Aorta (tissue), 5 donors: ENCODE measurements at places on chromosomes 13 and 19.

DNA sequence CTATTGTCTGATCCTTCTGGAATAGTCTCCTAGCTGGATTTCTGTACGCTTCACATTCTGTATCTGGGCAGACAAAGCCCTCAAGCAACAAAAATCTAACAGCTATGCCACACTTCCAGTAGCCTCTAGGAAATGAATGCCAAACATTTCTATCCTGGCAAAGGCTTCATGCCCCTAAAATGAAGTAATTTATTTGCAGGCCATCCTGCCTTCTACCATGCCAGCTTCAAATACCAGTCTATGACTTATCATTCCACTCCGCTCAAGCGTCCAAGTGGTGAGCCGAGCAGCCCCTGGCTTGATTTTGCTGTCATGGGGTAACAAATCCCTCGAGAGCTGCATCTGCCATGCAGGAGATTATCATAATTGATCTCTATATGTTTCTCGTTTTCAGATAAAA lies 86.9 kb downstream of the LHFPL6 start:
- DNase-seq, result no peak

GRCh38 chr19:14325863-14326262 lies 55.4 kb upstream of the ADGRE5 start:
- no peak for DNase-seq

DNA sequence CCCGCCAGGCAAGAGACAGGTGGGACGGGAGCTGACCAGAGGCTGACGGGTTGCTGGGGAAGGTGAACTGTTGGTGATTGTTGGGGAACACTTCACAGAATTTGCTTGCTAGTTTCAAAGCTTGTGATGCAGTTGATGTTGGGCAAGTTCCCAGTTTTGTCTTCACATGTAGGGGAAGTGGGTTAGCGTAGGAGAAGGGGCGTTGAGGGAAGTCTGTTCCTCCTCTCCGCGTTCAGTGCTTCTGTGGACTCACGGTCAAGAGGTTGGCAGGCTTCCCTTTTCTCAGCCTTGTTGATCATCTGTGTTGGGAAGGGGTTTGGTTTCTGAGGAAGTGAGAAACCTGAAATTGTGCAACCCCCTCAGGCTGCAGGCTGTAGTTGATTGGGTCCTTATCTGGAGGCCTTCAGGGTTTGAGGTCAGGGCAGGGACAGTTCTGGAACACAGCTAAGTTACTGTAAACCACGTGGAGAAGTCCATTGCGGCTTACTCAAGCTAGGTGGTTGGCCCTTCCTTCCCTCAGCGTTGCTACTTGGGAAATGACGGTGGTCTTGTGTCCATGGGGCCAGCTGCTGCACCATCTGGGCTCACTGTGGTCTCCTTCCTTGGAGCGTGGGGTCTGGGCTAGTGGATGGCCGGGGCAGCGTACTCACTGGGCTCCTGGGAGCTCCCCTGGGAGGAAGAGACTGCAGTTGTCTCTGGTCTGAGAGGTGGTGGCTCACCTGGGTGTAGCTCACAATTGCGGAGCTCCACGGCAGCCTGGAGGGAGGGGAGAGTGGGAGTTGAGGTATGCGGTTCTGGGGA lies 7.5 kb downstream of the RPS9 start:
- peak; percentile 89 for DNase-seq

GRCh38 chr13:61600360-61601033 lies 184.8 kb upstream of the PCDH20 start:
- DNase-seq, result no peak

- DNase-seq, result peak; percentile 75
Measured at GRCh38 chr19:4636151-4636717, 3.1 kb upstream of the TNFAIP8L1 start.

GRCh38 chr13:85666356-85666755 lies 132.9 kb downstream of the SLITRK6 start:
- no peak for DNase-seq

GRCh38 chr13:79187917-79188690 lies 218.0 kb downstream of the RBM26 start:
- DNase-seq, result no peak

GRCh38 chr13:111853721-111854120 lies 213.2 kb upstream of the SOX1 start:
- DNase-seq, result no peak

- no peak for DNase-seq
Measured at GRCh38 chr13:106096661-106097092, 438.8 kb downstream of the EFNB2 start.

DNA sequence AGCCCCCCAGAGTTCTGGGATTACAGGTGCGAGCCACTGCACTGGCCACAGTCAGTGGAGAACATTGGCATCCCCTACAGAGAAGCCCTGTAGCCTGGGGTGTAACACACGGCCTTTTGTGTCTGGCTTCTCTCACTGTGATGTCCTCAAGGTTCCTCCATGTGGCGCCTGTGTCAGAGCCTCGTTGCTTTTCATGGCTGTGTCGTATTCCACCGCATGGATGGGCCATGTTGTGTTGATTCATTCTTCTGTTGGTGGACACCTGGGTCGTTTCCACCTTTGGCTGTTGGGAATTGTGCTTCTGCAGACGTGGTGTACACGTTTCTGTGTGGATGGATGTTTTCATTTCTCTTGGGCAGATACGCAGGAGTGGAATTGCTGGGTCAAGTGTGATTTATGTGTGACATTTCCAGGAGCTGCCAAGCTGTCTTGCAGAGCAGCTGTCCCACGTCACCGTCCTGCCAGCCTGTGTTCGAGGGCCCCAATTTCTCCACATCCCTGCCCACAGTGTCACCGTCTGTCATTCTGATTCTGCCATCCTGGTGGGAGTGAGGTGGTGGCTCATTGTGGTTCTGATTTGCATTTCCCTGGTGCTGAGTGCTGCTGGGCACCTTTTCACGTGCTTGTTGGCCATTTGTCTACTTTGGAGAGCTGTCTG lies 59.4 kb downstream of the KDM4B start:
- DNase-seq, result no peak

DNA sequence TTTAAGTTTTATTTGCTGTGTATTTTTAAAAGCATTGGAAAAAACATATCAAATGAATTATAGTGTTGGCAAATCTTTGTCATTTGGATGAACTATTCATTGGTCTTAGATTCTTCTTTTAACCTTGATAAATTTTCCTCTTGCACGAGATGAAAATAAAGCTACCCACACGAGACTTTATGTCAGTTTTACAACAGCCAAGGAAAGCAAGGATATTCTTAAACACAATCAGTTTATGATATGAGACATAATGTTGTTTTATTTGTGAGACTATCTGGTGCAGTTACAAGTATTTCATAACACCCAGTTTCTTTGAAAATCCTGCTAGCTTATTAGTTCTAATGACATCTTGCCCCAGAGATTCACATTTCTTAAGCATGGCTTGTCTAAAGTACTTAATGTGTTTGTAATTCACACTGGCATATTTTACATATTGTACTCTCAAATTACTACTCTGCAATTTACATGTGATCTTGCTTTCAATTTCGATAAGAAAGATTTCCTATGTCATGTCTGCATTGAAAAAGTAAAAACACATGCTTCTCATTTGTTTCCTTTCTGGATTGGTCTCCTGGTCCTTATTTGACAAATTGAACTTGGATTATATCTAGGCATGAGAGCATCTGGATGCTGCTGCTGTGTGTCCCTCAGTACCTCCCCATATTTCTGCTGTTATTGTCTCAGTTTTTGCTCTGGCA lies 955.5 kb upstream of the PCDH9 start:
- DNase-seq, result no peak

DNA sequence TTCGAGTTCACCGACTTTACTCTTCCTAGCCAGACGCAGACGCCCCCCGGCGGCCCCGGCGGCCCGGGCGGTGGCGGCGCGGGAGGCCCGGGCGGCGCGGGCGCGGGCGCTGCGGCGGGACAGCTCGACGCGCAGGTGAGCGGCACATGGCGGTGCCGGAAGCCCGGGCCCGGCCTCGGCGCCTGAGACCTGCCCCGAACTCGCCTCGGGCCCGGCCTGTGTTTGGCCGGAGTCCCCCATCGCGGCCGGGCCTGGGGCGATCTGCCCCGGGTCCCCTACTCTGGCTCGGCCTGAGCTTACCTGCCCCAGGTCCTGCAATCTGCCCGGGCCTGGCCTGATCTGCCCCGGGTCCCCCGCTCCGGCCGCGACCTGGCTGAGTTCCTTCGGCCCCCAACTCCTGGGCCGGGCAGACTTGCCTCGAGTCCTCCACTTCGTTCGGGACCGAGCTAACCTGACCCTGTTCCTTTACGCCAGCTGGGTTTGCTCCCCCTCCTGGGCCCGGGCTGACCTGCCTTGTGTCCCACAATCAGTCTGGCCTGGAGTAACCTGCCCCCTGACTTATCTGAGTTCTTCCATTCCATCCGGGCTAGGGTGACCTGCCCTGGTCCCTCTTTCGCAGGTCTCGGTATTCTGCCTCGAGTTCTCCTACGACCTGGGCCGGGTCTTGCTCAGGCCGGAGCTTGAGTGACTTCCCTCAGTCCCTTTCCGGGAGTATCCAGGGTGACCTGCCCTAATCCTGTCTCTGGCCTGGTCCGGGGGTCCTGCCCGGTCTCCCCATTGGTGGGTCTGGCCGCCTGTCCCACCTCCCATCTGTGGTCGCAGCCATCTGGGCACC lies 764 bp downstream of the UPF1 start:
- no peak for DNase-seq

GRCh38 chr19:50362030-50362412 lies 3.4 kb downstream of the NAPSA start:
- DNase-seq, result no peak

DNA sequence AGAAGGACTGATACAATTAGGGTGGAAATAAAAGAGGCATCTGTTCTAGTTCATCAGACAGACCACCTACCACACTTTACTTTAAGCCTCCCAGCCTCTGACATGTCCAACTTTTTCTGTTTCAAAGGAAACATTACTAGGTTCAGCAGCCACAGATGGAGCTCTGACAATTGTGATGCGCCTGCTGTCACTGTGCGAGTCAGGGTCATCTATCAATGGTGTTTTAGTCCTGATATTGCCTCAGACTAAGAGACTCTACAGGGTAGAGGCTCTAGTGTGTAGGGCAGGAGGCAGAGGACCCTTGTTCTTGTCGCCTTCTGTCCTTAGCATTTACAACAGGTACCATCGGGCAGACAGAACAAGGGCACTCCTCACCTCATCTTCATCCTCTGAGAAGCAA lies 685.0 kb upstream of the SGCG start:
- DNase-seq, result no peak

DNA sequence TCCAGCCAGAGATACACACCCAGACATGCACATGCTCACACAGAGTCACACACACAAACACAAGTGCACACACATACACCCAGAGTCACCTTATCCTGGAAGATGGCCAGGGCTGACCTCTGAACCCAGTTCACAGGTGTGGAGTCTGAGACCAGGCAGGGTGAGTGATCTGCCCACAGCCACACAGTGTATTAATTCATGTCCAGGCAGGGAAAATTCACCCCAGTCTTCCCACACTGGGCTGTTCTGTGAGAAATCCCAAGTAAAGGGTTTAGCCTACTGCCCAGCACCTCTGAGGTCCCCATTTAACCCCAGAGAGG lies 2.0 kb downstream of the POU2F2 start:
- DNase-seq, result no peak

DNA sequence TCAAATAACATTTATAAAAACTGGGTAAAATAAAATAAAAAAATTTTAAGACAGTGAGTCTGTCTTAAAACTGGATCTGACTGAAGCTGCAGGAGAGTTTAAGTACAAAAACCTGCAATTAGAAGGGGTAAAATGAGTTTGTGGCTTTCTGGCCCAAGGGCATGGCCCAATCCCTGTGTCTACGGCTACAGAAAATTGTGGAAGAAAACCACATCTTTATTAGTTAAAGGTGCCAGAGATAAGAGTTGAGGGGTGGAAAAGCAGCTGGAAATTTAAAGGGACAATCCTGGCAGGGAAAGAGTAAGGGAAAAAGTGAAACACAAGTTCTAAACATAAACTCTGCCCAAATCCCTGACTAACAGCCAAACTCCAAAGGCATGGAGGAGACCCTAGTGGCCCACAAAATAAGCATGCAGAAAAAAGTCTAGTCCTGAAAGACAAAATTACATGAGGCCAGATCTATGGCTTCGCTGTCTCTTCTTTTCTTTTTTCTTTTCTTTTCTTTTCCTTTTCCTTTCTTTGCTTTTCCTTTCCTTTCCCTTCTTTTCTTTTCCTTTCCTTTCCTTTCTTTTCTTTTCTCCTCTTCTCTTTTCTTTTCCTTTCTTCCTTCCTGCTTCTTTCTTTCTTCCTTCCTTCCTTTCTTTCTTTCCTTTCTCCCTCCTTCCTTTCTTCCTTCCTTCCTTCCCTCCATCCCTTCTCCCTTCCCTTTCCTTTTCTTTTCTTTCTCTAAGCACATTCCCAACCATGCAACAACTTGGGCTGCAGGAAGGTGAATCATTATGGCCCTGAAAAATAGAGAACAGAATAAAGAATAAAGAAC lies 23.5 kb upstream of the DLEU7 start:
- DNase-seq, result no peak
